ENCODE measurements at places on chromosomes 7 and 10. TPM values are rescaled to one million over a fixed set of nuclear protein-coding genes. Genes with fewer than 3 reads are reported as not detected.

The KNDC1 gene
- 1.0 TPM for total RNA-seq

The SFTPA1 gene
- total RNA-seq, result not detected

The NODAL gene
- not detected for total RNA-seq

The C10orf90 gene
- total RNA-seq, result not detected

The NME8 gene
- total RNA-seq, result not detected

The CDK6 gene
- 51.1 TPM for total RNA-seq

The AKR1B15 gene
- not detected for total RNA-seq

The SCIN gene
- 2.2 TPM for total RNA-seq

The HYAL4 gene
- total RNA-seq, result not detected

The AKR1C4 gene
- not detected for total RNA-seq

The VWA2 gene
- not detected for total RNA-seq

The HBP1 gene
- total RNA-seq, result 114 TPM

The POLR2J gene
- 24.1 TPM for total RNA-seq

The ACHE gene
- total RNA-seq, result 1.1 TPM

The SFXN3 gene
- total RNA-seq, result 76.9 TPM

The EPHB4 gene
- 28.0 TPM for total RNA-seq

The CRYGN gene
- total RNA-seq, result not detected

The AKR1C2 gene
- total RNA-seq, result 16.7 TPM

The CNPY1 gene
- not detected for total RNA-seq

The TET1 gene
- total RNA-seq, result 14.5 TPM

The ZNF488 gene
- total RNA-seq, result not detected

The NUDT13 gene
- 4.0 TPM for total RNA-seq

The C10orf105 gene
- not detected for total RNA-seq

The HMX2 gene
- not detected for total RNA-seq

The WEE2 gene
- total RNA-seq, result not detected

The CUX1 gene
- total RNA-seq, result 124 TPM

The POLR1F gene
- 35.4 TPM for total RNA-seq

The TRIM50 gene
- total RNA-seq, result not detected

The LIPN gene
- total RNA-seq, result 0.94 TPM

The TWIST1 gene
- total RNA-seq, result 5.6 TPM

The SPDYE9 gene
- not detected for total RNA-seq

The ADARB2 gene
- total RNA-seq, result 1.3 TPM

The STAG3 gene
- total RNA-seq, result 0.47 TPM

The C10orf95 gene
- not detected for total RNA-seq

The ATOH7 gene
- not detected for total RNA-seq

The MMD2 gene
- total RNA-seq, result not detected

The SLC13A1 gene
- total RNA-seq, result not detected

The H2AZ2 gene
- total RNA-seq, result 242 TPM

The URGCP gene
- total RNA-seq, result 36.9 TPM

The TMEM176A gene
- 42.4 TPM for total RNA-seq

The CFTR gene
- not detected for total RNA-seq

The RBP4 gene
- total RNA-seq, result not detected

The SEMA3A gene
- total RNA-seq, result 24.6 TPM

The CADPS2 gene
- total RNA-seq, result 117 TPM

Data from gastroesophageal sphincter (tissue), 4 donors.